ENCODE measurements at places on chromosomes 4 and X.

GRCh38 chr4:45385306-45385705 is 659.0 kb upstream of the GNPDA2 start:
- DNase-seq: no peak

DNA sequence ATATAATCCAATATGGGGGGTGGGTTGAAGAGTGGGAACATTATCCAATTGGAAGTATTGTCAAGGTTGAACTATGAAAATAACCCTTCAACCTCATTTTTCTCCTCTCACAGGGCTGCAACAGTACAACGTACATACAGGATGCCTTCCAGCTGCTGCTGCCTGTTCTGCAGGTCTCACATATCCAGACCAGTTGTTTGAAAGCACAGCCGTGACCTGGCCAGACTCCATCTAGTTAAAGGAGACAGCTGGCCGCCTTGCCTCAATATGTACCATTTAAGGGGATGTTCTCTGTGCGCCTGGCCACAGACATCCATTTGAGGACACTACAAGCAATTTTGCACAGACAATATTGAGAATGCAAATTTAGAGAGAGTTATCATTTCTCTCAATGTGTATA is 75.7 kb downstream of the FAM114A1 start:
- DNase-seq: peak; percentile 76

GRCh38 chrX:110317061-110317819 is 645 bp downstream of the AMMECR1 start:
- DNase-seq: peak; percentile 15

DNA sequence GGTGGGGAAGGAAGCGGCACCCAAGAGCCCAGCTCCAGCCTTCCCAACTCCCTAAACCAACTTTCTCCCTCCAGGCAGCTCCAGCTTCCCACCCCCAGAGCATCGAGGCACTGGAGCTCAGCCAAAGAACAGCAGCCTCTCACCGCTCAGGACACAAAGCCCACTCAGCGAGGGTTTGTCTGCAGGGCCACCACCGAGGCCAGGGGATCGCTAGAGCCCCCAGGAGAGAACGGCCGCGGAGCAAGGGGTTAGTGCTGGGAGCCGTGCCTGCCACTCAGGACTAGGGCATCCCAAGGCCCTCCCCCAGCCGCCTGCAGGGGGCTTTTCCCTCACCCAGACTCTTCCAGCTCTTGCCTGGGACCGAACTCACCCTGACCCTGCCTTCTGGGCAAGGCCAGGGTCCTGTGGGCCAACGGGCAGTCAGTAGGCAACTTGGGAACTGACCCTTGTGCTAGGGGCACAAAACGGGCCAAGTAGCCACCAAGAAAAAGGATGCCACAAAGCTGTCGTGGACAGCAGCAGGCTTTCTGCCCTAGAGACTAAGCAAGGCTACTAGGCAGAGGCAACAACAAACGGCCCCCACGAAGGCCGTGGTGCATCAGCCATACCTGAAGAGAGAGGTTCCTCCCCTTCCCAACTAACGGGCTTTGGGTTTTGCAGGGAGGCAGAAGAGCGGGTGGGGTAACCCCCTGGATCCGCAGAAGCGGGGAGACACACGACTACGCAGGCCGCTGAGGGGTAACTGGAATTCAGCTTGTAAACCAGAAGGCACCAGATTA is 2.3 kb downstream of the HCFC1 start:
- peak; percentile 42 for DNase-seq

DNA sequence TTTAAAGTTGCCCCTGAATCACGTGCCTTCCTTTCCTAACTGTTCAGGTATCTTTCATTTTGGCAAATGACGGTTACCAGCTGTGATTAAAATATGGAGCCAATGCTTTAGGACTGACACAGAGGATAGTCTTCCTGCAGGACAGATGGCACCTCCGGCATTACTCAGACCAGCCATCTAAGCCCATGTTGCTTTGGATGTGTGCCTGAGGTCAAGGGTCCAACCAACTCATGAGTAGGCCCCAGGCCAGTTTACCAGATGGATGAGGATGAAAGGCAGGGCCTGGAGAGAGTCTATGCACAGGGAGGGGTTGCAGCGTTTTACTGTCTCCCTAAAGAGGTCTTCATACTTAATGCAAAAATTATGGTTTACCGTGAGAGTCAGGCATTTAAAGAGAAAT is 174.0 kb upstream of the GATB start:
- DNase-seq: no peak

GRCh38 chr4:3719191-3719590 is 47.0 kb upstream of the ADRA2C start:
- DNase-seq: no peak

- DNase-seq: no peak
These were observed 38.9 kb downstream of the FNIP2 start for GRCh38 chr4:158807691-158808090.

GRCh38 chr4:185845966-185846365 is 34.0 kb upstream of the SORBS2 start:
- no peak for DNase-seq

- no peak for DNase-seq
These were observed 290.9 kb upstream of the LDB2 start for GRCh38 chr4:17189401-17189720.

GRCh38 chr4:143581331-143581946 is 67.9 kb downstream of the SMARCA5 start:
- DNase-seq: peak; percentile 19

GRCh38 chr4:160848901-160849760 is 1314.7 kb downstream of the FSTL5 start:
- no peak for DNase-seq

DNA sequence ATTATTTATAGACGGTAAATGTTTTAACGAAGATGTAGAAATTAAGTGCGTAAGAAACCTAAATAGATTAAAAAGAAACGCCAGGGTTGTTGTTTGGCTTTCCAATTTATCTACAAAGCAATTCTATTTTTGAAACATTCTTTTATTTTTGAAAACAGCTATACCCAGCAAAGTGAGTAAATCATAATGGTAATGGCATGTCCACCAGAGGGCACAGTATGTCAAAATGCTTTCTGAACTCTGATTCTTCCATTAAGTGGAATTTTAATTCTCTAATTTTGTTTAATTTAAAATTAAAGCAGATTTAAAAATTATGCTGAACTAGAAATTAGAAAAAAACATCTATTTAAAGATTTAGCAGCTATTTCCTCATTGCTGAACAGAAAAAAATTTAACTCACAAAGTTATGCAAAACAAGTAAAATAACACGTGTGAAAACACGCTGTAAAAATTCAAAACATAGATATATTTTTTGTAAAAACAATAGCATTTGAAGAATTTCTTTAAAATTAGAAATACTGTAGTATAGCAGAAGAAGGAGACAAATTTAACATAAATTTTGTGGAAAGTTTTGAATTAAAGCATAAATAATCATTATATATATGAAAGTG is 26.5 kb downstream of the RASSF6 start:
- DNase-seq: no peak

- DNase-seq: no peak
These were observed 511 bp downstream of the GABRB1 start for GRCh38 chr4:47031751-47032404.

GRCh38 chr4:137253949-137254348 is 278.3 kb downstream of the PCDH18 start:
- no peak for DNase-seq

DNA sequence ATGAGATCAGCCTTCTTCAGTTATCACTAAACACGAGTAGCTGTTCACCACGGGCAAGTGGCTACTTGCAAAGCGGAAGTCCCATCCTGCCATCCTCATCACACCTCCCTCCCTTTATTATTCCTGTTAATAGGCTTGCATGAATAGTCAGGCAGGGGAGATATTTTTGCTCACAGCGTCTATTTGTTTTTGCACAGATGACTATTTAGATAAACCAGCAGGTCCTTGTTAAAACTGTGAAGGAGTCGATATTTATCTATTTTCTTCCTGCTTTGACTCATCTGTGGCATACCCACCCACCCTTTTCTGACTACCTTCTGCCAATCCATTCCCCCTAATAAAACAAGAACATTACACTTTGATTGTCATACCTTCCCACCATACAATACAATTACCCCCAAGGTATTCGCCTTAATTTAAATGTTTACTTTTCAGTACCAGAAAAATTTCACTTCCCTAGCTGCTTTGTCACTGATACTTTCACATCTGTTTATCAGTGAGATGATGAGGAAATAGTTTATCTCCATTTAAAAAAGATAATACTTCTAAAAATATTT is 96.6 kb upstream of the BANK1 start:
- no peak for DNase-seq

DNA sequence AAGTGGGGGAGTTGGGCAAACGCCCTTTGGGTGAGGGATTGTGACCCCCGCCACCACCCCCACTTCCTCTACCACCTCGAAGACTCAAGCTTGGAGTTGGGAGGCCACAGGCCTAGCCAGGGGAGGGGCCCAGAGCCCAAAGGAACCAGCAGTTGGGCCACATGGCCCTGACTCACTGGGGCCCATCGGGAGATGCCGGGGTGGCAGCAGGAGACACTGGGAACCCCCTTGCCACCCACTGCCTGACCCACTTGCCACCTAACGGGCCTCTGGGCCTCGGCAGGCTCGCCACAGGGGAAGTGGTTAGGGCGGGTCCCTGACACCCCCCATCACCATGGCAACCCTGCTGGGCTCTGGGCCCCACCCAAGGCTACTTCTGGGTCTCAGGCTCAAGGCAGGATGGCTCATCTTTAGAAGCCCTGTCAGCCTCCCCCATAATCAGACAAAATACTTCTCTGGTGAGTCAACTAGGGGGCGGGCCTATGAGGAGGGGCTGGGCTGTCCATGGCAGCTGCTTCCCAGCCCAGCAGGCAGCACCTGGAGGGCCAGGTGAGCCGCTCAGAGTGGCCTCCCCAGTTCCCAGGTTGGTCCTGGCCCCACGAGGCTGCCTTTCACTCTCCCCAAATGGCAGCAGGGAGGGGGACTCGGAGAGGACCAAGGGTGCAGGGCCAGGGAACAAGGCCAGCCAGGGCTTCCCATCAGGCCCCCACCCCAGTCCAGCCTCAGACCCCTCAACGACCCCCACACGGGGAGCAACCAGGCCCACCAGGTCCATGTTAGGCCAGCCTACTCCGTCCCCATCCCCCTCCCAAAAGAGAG is 5.6 kb downstream of the FLNA start:
- DNase-seq: peak; percentile 56

DNA sequence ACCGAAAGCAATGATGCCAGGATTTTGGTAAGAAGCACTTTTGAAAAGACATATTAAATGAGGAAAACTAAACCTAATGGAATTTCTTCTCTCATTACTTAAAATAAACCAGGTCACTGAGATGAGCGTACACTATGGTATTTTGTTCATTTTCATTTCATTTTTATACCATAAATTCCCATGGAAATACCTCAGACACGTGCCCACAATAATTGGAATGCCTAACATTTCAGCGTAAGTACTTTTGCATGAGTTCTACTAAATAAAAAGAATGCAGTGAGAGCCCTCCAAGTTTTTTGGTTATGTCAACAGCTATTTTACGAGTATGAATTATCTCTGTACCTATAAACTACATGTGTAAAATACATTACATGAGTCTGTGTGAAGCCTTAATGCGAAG is 3.2 kb downstream of the CAMK2D start:
- DNase-seq: no peak

DNA sequence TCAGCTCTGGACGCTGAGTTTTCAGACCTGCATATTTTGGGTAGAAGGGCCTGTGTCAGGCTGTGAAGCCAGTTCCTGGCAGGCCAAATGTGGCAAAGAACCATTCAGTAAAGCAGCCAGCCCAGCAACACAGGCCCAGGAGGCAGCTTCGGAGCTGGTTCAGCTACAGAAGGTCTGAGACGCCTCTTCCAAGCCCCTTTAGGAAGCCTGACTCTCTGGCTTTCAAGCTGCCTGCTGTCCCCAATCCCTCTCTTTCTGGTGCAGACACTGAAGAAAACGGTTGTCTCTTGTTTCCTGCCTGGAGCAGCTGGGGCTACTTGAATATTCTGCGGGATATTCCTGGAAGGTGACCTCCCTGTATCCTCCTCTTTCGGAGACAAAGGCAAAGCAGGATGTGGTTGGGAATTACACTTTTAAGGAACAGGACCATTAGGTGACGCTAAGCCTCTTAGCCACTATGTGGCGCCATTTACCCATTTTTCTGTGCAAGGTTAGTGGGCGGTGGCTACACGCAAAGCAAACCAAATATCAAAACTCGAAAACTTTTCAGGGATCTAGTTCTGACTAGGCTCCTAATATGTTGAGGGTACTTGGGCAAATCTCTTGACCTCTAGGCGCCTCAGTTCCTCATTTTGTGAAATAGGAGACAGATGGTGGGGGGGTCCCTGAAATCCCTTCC is 47.2 kb upstream of the LAS1L start:
- DNase-seq: peak; percentile 27

DNA sequence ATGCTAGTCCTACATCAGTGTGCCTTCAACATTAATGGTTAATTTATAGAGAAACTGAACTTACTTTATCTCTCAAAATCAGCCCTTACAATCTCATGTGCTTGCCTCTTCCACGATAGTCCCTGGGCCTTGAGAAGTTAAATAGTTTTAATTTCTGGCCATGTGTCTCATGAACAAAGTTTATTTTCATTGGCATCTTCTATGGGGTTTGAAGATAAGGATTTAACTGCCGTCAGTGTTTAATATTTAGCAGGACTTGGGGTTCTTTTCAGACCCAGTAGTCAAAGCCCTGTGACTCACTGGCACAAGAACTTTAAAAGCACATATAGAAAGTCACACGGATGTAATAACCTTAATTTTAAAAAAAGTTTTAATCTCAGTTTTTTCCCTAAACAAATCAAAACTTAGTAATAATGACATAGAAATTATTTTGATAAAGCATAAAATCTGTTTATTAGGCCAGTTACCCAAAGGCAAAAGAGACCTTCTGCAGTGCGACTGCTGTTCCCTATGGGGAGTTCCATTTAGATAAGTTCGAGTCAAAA is 10.1 kb upstream of the MPP1 start:
- DNase-seq: no peak

DNA sequence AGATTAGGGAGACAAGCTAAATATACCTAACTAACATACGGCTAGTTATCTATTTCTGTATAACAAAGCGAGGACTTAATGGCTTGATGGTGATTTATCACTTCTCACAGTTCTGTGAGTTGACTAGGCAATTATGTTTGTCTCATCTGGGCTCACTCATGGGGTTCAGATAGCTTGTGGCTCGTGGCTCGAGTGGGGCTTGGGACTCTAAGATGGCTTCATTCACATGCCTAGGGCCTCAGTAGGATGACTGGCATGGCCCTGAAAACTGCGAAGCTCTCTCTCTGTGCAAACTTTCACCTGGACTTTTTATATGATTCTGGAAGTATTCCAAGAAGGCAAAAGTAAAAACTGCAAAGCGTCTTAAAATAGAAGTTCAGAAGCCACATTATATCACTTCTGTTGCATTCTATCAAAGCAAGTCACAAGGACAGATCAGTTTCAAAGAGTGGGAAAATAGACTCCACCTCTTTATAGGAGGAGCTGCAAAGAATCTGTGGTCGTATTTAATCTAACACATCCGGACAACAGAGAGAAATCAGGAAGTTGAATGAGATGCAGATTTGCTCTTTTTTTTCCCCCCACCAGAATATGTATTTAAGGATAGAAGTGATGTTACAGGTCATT is 491.2 kb downstream of the INPP4B start:
- no peak for DNase-seq

GRCh38 chrX:107168257-107168656 is 38.0 kb downstream of the NUP62CL start:
- DNase-seq: no peak
